T-cell (primary cell): ENCODE measurements at places on chromosomes 12 and 14. TPM values are rescaled to one million over a fixed set of nuclear protein-coding genes. Genes with fewer than 3 reads are reported as not detected.

Gene CLBA1
- 3.3 TPM for total RNA-seq

Gene SMOC1
- total RNA-seq: not detected

Gene ZDHHC22
- not detected for total RNA-seq

Gene CCDC88C
- total RNA-seq: 275 TPM

Gene MSI1
- not detected for total RNA-seq

Gene CNTN1
- total RNA-seq: not detected

Gene MANSC4
- not detected for total RNA-seq

Gene TSHR
- 0.25 TPM for total RNA-seq

Gene LHX5
- not detected for total RNA-seq

Gene GCN1
- 139 TPM for total RNA-seq

Gene HOXC6
- not detected for total RNA-seq

Gene AKAP3
- total RNA-seq: 7.9 TPM
